Thymus (tissue), 14 donors: ENCODE measurements at places on chromosomes 3 and 15. TPM values are rescaled to one million over a fixed set of nuclear protein-coding genes. Genes with fewer than 3 reads are reported as not detected.

The PGBD4 gene
- 1.4 TPM for total RNA-seq

The GPR27 gene
- total RNA-seq = 0.05 TPM

The IL17RC gene
- 5.7 TPM for total RNA-seq

DNA sequence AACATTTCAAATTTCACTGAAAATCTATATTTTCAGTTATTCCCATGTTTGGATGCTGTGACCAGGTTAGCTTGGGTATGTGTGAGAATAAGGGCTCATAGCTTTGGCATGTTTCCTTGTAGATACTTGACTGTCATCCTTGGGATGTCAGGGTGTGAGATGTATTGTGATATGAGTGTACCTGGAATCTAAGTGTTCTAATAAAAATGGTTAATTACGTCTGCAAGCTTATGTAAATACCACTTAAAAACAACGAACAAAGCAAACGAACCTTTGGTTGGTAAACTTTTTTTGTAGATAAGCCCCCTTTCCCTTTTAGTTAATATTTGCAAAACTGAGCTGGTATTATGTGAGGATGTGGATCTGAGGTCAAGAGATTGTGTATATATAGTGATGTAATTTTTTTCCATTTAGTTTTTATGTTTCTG is 63.5 kb downstream of the FNDC3B start:
- DNase-seq = no peak

- DNase-seq = no peak
Observed at GRCh38 chr3:9468460-9468859, 71.0 kb downstream of the SETD5 start.

GRCh38 chr3:14915636-14916222 is 31.7 kb upstream of the NR2C2 start:
- no peak for DNase-seq

- no peak for DNase-seq
Observed at GRCh38 chr3:156433910-156434309, 121.0 kb downstream of the SSR3 start.
